ENCODE measurements at places on chromosomes 5 and 9.

GRCh38 chr5:158119961-158120723 is 261.2 kb upstream of the CLINT1 start:
- no peak for DNase-seq
- H3K27ac ChIP-seq = no peak overlapping the region
- no peak overlapping the region for H3K4me3 ChIP-seq
- H3K27me3 ChIP-seq = no peaks in the 10 kb centered on the region
- H3K4me1 ChIP-seq = no peaks in the 10 kb centered on the region
- H3K36me3 ChIP-seq = no peaks in the 10 kb centered on the region

DNA sequence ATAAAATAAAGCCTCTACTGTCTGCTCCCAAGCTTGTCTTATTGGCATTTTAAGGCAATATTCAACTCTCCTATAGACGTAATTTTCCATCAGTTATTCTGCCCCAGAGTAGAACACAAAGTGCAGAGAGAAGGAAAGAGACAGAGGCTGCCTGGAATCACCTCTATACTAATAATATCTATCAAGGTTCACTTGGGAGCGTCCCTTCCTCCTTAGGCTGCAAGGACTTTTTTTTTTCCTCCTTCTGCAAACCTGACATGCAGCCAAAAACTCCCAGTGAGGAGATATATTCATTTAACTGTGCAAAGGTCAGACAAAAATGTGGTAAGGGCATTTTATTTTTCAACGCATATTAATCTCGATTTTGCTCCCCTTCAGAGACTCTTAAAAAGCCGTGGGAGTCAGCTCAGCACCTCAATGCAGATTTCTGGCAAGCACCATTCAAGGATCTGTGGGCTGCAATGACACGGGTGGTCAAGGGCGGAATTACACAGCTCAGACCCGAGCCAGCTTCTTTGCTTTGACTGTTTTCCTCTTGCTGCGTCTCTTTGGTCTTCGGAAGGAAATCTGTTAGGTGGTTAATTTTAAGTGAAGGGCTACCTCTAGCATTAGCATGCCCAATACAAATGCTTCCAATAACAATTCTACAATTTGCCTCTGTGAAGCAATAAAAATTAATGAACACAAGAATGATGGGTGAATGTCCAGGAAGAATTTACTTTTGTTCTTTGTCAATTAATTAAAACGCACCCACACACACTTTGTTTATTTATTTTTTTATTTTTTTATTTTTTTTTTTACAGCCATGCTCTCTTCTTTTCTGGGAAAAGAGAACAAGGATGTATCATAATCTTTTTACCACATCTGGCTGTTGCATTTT is 587.7 kb upstream of the GRAMD2B start:
- no peak overlapping the region for H3K27ac ChIP-seq
- H3K36me3 ChIP-seq = no peaks in the 10 kb centered on the region
- no peak for DNase-seq
- peak overlapping the region; percentile 5 for H3K4me3 ChIP-seq

- no peaks in the 10 kb centered on the region for H3K4me1 ChIP-seq
- no peak for DNase-seq
- H3K27ac ChIP-seq = no peak overlapping the region
- no peaks in the 10 kb centered on the region for H3K36me3 ChIP-seq
Measured at GRCh38 chr9:11312966-11313365, 700.2 kb upstream of the PTPRD start.

- H3K4me3 ChIP-seq = no peak overlapping the region
- H3K27me3 ChIP-seq = peaks cover 3% of the 10 kb centered on the region
- H3K4me1 ChIP-seq = no peaks in the 10 kb centered on the region
Measured at GRCh38 chr5:6487081-6487480, 38.4 kb downstream of the UBE2QL1 start.

DNA sequence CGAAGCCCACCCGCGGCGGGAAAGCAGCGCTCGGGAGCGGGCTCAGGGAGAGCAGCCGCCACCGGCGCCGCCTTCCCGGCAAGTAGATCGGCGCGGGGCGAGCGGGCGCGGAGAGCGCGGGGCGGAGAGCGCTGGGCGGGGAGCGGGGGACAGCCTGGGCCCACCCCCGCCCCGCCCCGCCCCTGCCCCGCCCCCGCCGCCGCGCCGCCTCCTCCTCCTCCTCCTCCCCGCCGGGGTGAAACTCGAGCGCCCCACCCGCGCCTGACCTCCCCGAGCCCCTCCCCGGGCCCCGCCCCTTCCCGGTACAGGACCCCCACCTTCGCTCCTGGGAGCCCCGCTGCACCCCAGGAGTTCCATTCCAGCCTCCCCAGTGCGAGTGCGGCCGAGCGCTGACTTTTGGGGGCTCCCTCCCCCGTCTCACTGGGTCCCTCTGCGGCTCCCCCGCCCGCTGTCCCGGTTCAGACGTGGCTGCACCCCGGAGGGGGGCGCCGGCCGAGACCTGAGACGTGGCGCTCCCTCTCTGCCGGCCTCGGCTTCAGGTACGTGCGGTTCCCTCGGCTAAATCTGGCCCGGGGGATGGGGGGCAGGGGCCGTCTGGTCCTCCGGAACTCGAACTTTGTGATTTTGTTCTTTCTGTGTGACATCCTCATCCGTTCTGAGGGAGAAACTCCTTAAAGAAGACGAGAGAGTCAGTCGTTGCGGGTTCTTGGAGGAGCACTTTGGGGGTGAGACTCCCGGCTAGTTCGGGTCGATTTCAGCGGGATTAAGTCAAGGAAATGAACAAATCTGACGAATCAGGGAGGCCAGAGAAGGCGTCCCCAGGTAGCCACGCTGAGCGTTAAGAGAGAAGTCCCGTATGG is at the start of gene SEMA5A:
Gene SEMA5A (minus strand): TSS at position 84 of the 860 bp plus-strand sequence. CDS start 166,129 bp downstream, outside the sequence.
- H3K4me3 ChIP-seq = peak within 1 kb of the TSS; percentile 71
- H3K27ac ChIP-seq = peak within 1 kb of the TSS; percentile 86
- peaks cover 21% of the 10 kb centered on the region for H3K36me3 ChIP-seq
- peak; percentile 77 for DNase-seq

GRCh38 chr5:178537467-178538371 is 52.5 kb downstream of the COL23A1 start:
- no peak for DNase-seq
- H3K27me3 ChIP-seq = no peaks in the 10 kb centered on the region
- H3K27ac ChIP-seq = no peak overlapping the region
- H3K36me3 ChIP-seq = no peaks in the 10 kb centered on the region

GRCh38 chr5:14497311-14497710 is 84.3 kb upstream of the OTULINL start:
- H3K27me3 ChIP-seq = no peaks in the 10 kb centered on the region
- no peaks in the 10 kb centered on the region for H3K4me1 ChIP-seq
- no peak overlapping the region for H3K4me3 ChIP-seq
- H3K27ac ChIP-seq = no peak overlapping the region
- DNase-seq = no peak

GRCh38 chr5:180974612-180975315 is 13.9 kb upstream of the BTNL3 start:
- no peaks in the 10 kb centered on the region for H3K27me3 ChIP-seq
- no peak overlapping the region for H3K4me3 ChIP-seq
- DNase-seq = no peak
- H3K36me3 ChIP-seq = no peaks in the 10 kb centered on the region
- H3K27ac ChIP-seq = no peak overlapping the region
- no peaks in the 10 kb centered on the region for H3K4me1 ChIP-seq

DNA sequence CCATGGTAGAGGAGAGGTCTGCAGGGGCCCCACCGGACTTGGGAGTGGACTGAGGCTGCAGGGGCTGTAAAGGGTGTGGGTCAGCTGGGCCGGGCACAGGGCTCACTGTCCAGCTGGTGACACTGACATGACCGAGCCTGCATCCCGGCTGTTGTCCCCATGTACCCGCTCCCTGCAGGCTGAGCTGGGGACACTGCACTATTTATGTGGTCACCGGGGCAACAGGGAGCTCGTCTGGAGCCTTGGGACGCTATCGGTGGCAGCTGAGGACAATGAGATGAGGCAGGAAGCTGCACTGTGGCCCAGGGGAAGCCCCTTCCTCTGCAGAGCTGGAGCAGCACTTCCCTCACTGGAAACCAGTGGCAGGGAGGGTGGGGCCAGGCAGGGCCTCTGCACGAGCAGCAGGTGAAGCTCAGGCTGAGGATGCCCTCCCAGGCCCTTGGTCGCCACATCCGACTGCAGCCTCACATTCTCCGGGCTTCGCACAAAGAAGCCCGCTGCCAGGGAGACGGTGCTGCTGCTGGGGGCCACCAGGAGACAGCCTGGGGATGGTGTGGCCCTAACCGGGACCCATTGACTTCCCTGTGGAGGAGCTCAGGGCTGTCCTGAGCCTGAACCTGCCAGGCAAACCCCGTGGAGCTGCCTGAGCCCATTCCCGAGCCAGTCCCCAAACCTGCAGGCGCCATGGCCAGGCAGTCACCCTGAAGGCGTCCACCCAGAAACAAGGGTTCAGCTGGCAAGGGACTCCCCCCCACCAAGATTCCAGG is 26.4 kb downstream of the ZDHHC11B start:
- H3K4me3 ChIP-seq = no peak overlapping the region
- peaks cover 36% of the 10 kb centered on the region for H3K4me1 ChIP-seq
- DNase-seq = peak; percentile 65
- H3K27me3 ChIP-seq = no peaks in the 10 kb centered on the region

DNA sequence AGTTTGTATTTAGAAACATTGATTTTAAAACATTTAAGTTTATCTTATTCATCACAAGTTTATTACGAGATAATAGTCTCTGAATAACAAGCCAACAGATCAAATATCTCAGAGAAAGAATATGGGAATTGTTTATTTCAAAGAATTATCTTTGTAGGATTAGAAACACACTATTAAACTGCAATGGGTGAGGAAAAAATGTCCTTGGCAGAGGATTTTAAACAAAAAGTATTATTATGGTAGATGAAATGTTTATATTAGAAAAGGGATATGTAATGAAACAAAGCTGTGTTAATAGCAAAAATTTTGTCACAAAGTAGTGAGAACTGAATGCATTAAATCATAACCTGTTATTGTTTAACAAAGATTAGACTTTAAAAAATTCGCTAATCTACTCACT is 1382.9 kb upstream of the DMAC1 start:
- no peak overlapping the region for H3K27ac ChIP-seq
- no peak for DNase-seq
- H3K27me3 ChIP-seq = no peaks in the 10 kb centered on the region
- no peaks in the 10 kb centered on the region for H3K4me1 ChIP-seq

DNA sequence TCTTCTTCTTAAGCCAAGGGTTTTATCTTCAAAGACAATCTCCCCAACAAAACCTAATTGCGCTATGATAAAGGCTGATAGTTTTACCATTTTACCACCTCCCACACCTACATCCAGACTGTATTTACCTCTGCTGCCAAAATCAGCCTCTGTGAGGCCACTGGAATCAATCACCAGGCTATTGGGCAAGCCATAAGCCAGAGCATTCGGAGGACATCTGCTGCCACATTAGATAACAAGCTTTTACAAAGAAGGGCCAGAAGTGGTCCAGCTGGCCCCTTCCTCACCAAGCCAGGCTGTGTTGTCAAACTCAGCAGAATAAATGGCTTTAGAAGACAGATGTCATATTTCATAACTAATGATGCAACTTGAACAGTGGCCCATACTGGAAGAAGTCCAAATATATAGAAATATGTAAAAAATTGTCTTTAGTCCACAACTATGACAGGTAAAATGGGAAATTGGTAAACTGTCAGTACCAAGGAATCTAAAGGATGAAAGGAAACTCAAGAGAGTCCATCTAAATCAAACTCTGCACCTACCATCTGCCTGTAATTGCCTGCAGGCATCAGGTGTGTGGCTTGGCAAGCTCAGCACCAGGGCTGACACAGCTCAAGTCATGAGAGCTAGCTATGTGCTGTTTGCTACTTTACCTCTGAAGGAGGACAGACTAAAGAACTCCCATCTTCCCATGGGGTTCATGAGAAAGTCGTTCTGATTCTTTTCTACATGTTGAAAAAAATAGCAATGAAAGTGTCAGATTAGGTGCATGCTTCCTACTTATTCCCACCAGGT is 16.1 kb downstream of the SLC45A2 start:
- DNase-seq = no peak
- no peaks in the 10 kb centered on the region for H3K27me3 ChIP-seq
- H3K27ac ChIP-seq = no peak overlapping the region
- no peak overlapping the region for H3K4me3 ChIP-seq
- no peaks in the 10 kb centered on the region for H3K4me1 ChIP-seq
- H3K36me3 ChIP-seq = no peaks in the 10 kb centered on the region

DNA sequence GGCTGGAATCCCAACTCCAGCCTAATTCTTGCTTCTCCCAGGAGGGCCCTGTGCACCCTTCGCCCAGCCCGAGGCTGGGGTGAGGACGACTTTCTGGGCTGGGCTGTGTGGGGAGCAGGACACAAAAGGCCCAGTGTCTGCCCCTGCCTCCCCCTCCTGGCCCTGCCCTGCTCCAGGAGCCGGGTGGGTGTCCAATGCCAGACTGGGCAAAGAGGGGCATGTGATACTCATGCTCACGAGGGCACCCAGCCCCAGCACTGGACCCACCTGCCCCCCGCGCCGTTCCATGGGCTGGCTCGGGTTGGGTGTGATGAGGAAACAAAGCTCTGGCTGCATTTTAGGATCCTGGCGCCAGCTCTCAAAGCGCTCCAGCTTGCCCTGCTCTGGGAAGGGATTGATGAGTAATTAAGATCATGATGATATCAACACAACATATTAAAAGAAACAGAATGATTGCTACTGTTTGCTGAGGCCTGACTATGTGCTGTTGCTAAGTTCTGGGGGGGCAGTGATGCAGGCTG is 30.7 kb downstream of the LHX2 start:
- no peak overlapping the region for H3K27ac ChIP-seq
- peaks cover 82% of the 10 kb centered on the region for H3K27me3 ChIP-seq
- H3K36me3 ChIP-seq = no peaks in the 10 kb centered on the region

- no peaks in the 10 kb centered on the region for H3K27me3 ChIP-seq
- DNase-seq = no peak
- peaks cover 44% of the 10 kb centered on the region for H3K36me3 ChIP-seq
- H3K4me3 ChIP-seq = no peak overlapping the region
- peaks cover 19% of the 10 kb centered on the region for H3K4me1 ChIP-seq
Measured at GRCh38 chr9:21817176-21817575, 14.7 kb downstream of the MTAP start.

DNA sequence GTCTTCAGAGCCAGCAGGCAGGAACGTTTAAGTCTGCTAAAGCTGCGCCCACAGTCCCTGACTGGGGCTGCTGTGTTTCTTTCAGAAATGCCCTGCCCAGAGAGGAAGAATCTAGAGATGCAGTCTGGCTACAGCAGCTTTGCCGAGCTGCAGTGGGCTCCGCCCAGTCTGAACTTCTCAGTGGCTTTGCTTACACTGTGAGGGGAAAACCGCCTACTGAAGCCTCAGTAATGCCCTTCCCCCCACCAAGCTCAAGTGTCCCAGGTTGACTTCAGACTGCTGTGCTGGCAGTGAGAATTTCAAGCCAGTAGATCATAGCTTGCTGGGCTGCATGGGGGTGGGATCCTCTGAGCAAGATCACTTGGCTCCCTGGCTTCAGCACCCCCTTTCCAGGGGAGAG is 78.4 kb downstream of the SREK1 start:
- no peak for DNase-seq
- no peaks in the 10 kb centered on the region for H3K4me1 ChIP-seq
- no peak overlapping the region for H3K4me3 ChIP-seq

DNA sequence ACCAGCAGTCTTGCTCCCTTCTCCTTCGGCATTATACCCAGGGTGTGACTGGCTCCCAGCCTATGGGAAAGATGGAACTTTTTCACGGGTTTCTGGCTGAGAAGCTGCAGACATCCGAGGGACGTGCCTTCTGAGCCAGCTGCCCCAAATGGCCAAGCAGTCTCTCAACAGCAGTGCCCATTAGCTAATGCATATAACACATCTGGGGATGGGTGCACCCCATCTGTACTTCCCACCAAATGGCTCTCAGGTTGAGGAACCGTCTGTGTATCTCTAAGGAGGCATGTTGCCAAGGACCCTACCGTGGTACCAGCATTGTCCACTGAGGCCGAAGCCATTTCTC is 25.0 kb downstream of the C5orf15 start:
- no peaks in the 10 kb centered on the region for H3K27me3 ChIP-seq
- no peak for DNase-seq
- no peaks in the 10 kb centered on the region for H3K4me1 ChIP-seq
- no peaks in the 10 kb centered on the region for H3K36me3 ChIP-seq
- no peak overlapping the region for H3K4me3 ChIP-seq
- H3K27ac ChIP-seq = no peak overlapping the region

All from lower lobe of right lung (tissue), 2 donors.